ENCODE measurements at places on chromosomes 16 and 17. TPM values are rescaled to one million over a fixed set of nuclear protein-coding genes. Genes with fewer than 3 reads are reported as not detected.

GRCh38 chr17:73833775-73834488 is 189.7 kb upstream of the SDK2 start:
- H3K27ac ChIP-seq, result no peak overlapping the region
- no peak overlapping the region for H3K4me3 ChIP-seq
- H3K27me3 ChIP-seq, result peaks cover 71% of the 10 kb centered on the region
- H3K36me3 ChIP-seq, result no peaks in the 10 kb centered on the region
- H3K4me1 ChIP-seq, result no peaks in the 10 kb centered on the region
- no peak for DNase-seq

DNA sequence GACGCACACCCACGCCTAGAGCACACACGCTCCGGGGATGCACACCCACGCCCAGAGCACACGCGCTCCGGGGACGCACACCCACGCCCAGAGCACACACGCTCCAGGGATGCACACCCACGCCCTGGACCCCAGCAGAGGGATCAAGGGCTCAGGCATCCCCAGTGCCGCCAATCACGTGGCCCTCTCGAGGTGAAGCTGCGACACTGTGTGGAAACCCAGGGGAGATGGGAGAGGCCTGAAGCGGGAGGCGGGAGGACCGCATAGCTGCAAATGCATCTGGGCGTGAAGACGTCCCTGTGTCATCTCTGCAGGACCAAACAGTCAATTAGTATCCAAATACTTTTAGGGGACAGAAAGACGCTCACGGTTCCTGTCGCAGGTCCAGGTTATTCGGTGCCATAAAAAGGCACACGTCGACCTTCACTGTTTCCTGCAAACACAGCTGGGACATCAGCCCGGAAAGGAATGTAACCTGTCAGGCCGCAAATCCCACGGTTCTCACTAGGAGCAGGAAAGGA is 56.4 kb downstream of the TBC1D16 start:
- no peak overlapping the region for H3K4me3 ChIP-seq
- H3K4me1 ChIP-seq, result no peaks in the 10 kb centered on the region
- H3K27me3 ChIP-seq, result no peaks in the 10 kb centered on the region
- no peak for DNase-seq

DNA sequence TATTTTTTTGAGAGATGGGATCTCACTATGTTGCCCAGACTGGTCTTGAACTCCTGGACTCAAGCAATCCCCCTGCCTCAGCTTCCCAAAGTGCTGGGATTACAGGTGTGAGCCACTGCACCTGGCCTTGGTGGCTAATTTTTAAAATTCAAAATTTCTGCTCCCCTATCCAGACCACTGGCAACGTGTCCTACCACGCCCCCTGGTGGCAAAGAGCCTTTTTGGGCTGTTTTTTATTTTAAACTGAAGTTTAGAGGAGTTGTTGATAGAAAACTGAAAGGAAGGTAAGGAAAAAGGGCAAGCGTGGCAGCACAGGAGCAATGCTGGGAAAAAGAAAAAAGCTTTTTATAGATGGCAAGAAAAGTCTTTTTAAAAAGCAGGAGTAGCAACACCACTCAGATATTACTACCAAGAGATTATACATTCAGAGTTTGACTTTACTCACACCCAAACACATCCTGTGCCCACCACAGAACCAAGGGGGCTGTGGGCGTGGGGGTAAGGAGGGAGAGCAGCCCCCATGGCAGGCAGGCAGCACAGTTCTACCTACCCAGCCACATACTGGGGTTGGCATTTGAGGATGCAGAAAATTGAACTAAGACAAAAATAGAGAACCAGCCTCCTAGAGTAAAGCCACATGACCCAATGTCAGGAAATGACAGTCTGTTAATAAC is 4.2 kb upstream of the MXRA7 start:
- H3K27me3 ChIP-seq, result no peaks in the 10 kb centered on the region
- peaks cover 19% of the 10 kb centered on the region for H3K36me3 ChIP-seq
- H3K4me1 ChIP-seq, result peaks cover 23% of the 10 kb centered on the region
- no peak overlapping the region for H3K4me3 ChIP-seq
- H3K27ac ChIP-seq, result peak overlapping the region; percentile 6
- DNase-seq, result no peak

The TP53TG3B gene
- total RNA-seq, result not detected

DNA sequence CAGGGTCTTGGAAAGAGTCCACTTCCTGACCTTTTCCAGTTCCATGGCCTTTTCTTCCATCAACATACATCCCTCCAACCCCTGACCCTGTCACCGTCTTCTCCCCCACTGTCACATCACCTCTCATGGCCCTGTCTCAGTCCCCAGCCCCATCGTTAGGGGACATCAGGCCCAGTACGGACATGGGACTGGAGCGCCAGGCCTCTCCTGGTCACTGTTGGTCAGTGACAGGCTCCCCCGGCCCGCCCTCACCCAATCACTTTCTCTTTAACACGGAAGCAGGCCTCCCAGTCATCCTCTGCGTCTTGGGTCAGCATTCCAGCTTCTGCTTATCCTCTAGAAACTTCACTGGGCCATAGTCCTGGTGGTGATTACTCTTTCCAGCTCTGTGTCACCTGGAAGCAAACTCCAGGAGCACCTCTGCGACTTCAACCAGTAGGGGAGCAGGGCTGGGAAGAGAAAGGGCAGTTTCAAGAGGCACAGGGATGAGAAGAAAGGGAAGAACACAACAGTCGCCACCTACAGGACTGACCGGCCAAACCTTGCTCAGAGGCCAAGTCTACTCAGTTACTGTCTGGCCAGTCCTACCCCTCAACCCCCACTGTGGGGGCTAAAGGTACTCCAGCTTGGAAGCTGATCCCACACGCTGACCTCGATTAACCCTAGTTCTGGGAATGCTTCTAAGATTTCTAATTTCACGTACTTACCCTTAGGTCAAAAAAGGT is 15.9 kb upstream of the ICAM2 start:
- no peaks in the 10 kb centered on the region for H3K36me3 ChIP-seq
- H3K4me3 ChIP-seq, result no peak overlapping the region
- no peaks in the 10 kb centered on the region for H3K4me1 ChIP-seq
- H3K27ac ChIP-seq, result no peak overlapping the region

The THUMPD1 gene
- 26.5 TPM for total RNA-seq

The SLC13A5 gene
- total RNA-seq, result 1.7 TPM

DNA sequence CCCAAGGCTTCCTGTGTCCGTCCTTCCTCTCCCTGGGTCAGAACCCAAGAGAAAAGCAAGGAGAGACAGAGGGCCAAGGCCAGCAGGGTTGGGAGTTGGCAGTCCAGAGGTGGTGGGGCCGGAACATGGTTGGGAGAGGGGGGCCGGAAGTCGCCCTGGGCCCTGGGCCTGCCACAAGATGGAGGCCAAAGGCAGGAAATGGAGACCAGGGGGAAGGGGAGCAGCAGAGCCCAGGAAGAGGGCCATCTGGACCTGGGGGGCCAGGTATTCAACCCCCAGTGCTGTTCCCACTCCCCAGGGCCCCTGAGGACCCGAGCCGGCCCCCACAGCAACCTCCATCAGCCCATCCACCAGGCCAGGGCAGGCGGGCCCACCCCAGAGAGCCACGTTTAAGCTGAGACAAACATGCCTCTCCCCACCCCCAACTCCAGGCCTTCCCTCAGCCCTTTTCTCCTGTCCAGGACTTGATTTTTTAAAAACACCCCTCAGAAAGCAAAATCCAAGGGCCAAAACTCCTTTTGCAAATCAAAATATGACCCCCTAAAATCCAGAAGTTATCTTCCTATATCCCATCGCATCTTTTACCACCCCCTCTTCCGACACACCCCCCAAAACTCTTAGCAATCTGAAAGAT is 4.4 kb upstream of the BCL6B start:
- no peaks in the 10 kb centered on the region for H3K27me3 ChIP-seq
- H3K4me1 ChIP-seq, result peaks cover 90% of the 10 kb centered on the region
- DNase-seq, result no peak

GRCh38 chr17:60127068-60128064 is 22.4 kb upstream of the CA4 start:
- no peak overlapping the region for H3K4me3 ChIP-seq
- H3K27ac ChIP-seq, result no peak overlapping the region
- H3K27me3 ChIP-seq, result no peaks in the 10 kb centered on the region

The CCDC200 gene
- total RNA-seq, result not detected

DNA sequence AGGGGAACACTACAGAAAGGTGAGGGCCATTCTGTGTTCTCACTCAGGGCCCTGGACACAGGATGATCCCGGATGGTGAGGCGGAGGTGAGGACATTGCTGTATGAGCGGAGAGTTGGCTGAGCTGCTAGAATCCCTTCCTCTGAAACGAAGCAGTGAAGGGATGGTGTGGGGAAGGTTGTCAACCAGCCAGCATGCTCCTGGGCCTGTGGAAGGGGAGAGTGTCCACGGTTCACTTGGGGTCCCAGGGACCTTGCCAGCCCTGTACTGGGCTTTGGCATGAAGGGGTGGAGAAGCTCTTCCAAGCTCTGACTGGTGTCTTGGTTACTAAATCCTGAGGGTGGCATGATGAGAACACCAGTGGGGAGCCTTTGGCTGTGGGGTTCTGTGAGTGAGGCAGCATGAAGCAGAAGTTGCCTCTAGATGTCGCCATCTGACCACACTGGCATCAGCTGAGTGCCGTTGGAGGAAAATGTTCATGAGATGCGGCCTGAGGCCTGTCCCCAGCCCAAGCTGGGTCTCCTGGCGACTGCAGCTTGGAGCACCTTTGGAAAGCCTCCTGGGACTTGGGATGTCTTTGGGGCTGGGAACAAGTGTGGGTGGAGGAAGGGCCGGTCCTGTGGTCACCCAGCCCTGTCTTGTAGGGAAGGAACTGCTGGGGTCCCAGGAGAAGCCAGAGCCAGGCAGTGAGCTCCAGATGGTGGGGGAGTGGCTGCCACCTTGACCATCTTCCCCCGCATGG is 14.8 kb downstream of the PDP2 start:
- H3K27me3 ChIP-seq, result no peaks in the 10 kb centered on the region
- no peak overlapping the region for H3K4me3 ChIP-seq
- peak overlapping the region; percentile 80 for H3K27ac ChIP-seq
- peaks cover 6% of the 10 kb centered on the region for H3K36me3 ChIP-seq
- peaks cover 40% of the 10 kb centered on the region for H3K4me1 ChIP-seq

The GPRC5B gene
- 12.5 TPM for total RNA-seq

DNA sequence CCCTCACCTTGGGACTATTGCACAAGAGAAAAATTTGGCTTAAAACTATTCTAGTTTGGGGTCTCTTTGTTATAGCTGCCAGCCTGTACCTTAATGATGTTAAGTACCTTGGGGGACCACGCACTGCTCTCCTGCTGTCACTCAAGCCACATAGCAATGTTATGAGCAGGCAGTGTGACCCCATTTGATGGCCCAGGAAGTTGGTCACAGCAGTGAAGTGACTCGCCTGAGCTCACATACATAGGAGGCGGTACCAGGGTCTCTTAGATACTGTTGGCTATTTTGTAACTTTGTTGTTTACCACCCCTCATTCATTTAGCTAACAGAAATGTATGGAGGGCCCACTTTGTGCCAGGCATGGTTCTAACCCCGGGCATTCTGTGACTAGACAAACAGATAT is 16.4 kb downstream of the KCNG4 start:
- no peaks in the 10 kb centered on the region for H3K36me3 ChIP-seq
- no peaks in the 10 kb centered on the region for H3K27me3 ChIP-seq
- peaks cover 5% of the 10 kb centered on the region for H3K4me1 ChIP-seq

The CLEC10A gene
- 0.49 TPM for total RNA-seq

DNA sequence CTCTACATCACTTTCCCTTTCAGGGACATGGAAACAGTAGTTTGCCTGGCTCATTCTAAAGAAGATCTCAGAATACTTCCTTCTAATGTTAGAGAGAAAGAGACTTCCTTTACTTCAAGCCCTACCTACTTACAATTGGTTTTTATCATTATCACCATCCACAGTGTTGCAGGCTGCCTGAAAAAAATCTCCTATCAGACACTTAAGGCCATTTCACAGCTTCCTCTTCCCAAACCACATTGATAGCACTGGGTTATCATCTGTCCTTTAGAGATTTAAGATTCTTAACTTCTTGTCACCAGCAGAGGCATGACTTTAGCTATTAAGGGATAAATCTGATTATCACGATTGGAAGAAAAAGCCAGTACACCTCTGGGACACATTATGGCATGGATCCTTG is 178.5 kb upstream of the TBX2 start:
- DNase-seq, result no peak
- H3K36me3 ChIP-seq, result no peaks in the 10 kb centered on the region
- H3K4me3 ChIP-seq, result no peak overlapping the region

The SLC47A2 gene
- total RNA-seq, result 2.2 TPM

GRCh38 chr16:10552998-10553491 is 27.4 kb downstream of the EMP2 start:
- no peaks in the 10 kb centered on the region for H3K27me3 ChIP-seq
- H3K36me3 ChIP-seq, result peaks cover 73% of the 10 kb centered on the region
- no peak overlapping the region for H3K27ac ChIP-seq
- peaks cover 30% of the 10 kb centered on the region for H3K4me1 ChIP-seq

- H3K27ac ChIP-seq, result no peak overlapping the region
- no peak overlapping the region for H3K4me3 ChIP-seq
- H3K4me1 ChIP-seq, result no peaks in the 10 kb centered on the region
Observed at GRCh38 chr16:8576141-8577004, 13.9 kb downstream of the TMEM114 start.

GRCh38 chr16:71794018-71794417 is 14.6 kb downstream of the AP1G1 start:
- H3K4me3 ChIP-seq, result no peak overlapping the region
- H3K36me3 ChIP-seq, result peaks cover 31% of the 10 kb centered on the region
- H3K27me3 ChIP-seq, result no peaks in the 10 kb centered on the region
- DNase-seq, result no peak
- H3K4me1 ChIP-seq, result no peaks in the 10 kb centered on the region

The WSCD1 gene
- total RNA-seq, result not detected

- no peaks in the 10 kb centered on the region for H3K36me3 ChIP-seq
- H3K4me1 ChIP-seq, result no peaks in the 10 kb centered on the region
- H3K4me3 ChIP-seq, result no peak overlapping the region
- no peaks in the 10 kb centered on the region for H3K27me3 ChIP-seq
- H3K27ac ChIP-seq, result no peak overlapping the region
Observed at GRCh38 chr16:81971853-81972252, 39.4 kb downstream of the SDR42E1 start.

The KRT9 gene
- total RNA-seq, result not detected

DNA sequence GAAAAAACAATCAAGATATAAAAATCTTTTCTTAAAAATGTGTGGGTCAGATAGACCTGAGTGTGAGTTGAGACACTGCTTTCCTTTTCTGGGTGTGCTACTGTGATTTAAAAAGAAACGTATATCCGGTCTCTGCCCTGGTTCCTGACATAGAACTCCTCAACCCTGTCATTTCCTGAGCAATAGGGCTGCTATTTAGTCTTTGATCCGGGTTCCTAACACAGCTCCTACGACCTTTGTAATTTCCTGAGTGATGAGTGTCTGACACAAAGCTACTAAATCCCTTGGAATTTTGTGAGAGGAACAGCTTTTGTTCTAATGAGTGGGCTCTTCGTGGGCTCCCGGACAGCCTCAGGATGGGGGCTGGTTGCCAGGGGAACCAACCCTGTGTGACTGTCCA is 93.9 kb upstream of the FA2H start:
- peaks cover 28% of the 10 kb centered on the region for H3K36me3 ChIP-seq
- H3K27ac ChIP-seq, result peak overlapping the region; percentile 52
- H3K4me1 ChIP-seq, result peaks cover 24% of the 10 kb centered on the region
- H3K4me3 ChIP-seq, result no peak overlapping the region

The WDR45B gene
- total RNA-seq, result 87.7 TPM
